ENCODE measurements at places on chromosomes 16 and 17.

GRCh38 chr17:62665599-62665998 is 38.1 kb downstream of the MRC2 start:
- DNase-seq = no peak

DNA sequence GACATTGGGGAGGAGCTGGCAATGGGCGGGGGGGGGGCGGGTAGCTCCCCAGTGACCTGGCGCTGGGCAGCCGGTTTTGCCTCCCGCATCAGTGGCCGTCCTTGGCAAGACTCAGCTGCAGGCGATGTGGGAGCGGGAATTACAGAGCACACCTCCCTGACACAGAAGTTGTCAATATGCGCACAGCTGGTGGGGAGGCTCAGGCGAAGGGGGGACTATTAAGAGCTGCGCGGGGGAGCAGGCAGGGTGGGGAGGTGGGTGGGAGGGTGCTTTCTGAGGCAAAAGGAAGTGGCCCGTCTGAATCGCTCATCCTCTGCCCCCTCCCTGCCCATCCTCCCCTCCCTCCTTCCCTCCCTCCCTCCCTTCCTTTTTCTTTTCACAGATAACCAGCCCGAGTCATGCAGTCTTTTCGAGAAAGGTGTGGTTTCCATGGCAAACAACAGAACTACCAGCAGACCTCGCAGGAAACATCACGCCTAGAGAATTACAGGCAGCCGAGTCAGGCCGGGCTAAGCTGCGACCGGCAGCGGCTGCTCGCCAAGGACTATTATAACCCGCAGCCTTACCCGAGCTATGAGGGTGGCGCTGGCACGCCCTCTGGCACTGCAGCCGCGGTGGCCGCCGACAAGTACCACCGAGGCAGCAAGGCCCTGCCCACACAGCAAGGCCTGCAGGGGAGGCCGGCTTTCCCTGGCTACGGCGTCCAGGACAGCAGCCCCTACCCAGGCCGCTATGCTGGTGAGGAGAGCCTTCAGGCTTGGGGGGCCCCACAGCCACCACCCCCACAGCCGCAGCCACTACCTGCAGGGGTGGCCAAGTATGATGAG is 44.0 kb downstream of the SREBF1 start:
- DNase-seq = peak; percentile 60

GRCh38 chr16:84308120-84308519 is 13.4 kb downstream of the WFDC1 start:
- DNase-seq = peak; percentile 48

GRCh38 chr16:49972961-49973360 is 52.1 kb upstream of the CNEP1R1 start:
- DNase-seq = peak; percentile 11

DNA sequence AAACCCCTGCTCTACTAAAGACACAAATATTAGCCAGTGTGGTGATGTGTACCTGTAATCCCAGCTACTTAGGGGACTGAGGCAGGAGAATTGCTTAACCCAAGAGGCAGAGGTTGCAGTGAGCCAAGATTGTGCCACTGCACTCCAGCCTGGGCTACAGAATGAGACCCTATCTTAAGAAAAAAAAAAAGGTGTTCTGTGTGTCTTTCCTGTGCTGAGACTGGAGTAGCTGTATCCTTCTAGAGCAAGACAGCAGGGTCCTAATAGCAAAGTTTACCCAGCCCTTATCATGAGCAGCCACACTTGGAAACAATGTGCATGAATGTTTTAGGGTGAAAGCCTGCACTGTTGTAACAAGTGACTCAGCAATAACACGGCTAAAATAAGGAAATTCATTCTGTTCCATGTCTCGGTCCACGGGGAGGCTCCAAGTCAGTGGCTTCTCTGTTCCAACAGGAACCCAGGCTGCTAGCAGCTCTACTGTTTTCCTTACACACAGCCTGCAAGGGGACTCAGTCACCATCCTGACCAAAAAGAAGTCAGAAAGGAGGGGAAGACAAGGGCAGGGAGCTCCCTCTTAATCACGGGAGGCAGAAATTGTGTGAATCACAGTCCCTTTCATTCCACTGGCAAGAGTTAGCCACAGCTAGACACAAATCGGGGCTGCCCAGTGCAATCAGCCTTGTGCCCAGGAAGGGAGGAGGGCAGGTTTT is 7.1 kb upstream of the SLC5A11 start:
- peak; percentile 74 for DNase-seq

- DNase-seq = peak; percentile 13
Measured at GRCh38 chr16:12017558-12017957, 41.0 kb downstream of the SNX29 start.

DNA sequence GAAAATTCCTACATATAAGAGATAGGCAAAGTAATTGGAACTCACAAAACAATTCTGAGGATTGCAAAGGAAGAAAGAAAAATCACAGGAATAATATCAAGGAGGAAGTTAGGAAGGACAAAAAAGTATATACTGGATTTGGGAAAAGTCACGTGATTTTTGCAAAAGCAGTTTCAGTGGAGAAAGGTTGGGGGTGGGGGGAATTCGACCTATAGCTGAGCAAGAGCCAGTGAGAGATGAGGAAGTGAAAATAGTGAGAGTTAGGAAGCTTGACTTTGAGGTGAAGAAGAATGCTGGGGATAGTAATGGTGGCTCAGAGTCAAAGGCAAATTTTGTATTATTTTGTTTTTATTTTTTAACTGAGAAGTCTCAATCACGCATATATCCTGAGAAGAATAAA is 438.0 kb upstream of the PMFBP1 start:
- DNase-seq = no peak

DNA sequence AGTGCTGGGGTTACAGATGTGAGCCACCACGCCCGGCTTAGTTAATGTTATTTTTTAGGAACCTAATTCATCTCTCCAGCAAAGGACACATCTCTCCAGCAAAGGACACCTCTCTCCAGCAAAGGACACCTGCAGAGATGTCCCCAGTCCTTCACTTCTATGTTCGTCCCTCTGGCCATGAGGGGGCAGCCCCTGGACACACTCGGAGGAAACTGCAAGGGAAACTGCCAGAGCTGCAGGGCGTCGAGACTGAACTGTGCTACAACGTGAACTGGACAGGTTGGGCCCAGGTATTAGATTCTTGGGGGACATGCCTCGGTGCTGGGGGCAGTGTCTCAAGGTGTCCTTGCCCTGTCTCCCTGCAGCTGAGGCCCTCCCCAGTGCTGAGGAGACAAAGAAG is 4.7 kb downstream of the PFAS start:
- no peak for DNase-seq

DNA sequence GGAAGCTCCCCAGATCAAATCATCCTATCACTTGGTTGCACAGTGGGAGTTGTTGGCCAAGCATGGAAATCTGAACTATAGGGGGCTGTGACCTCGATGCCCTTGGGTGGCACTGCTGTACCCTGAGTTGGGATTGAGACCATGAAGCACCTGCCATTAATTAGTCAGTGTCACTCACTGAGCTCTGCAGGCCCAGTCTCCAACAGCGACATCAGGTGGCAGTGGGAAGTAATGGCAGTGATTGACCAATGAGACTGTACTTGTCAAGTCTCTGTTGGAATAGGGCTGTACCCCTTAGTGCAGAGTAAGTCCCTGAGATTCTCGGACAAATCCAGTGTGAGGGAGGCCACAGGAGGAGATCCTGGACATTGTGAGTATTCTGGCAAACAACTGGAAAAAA is 118.0 kb upstream of the RPL38 start:
- DNase-seq = no peak

DNA sequence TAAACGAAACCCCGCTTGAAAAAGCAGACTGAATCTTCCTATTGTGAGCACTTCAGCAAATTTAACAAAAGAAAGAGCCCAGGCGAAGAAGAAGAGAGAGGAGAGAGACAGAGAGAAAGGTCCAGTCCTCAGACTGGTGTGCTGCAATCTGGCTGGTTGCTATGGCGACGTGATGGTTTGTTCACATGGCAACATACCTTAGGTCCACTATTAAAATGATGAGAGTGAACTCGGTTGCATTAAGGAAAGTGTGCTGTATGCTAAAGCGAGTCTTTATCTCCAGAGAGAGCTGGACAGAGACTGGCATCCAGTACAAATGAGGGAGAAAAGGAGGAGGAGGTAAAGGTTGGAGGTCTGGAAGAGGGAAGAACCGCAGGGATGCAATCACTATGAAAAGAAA is 271.8 kb upstream of the ZFHX3 start:
- DNase-seq = peak; percentile 13

GRCh38 chr17:4492721-4493561 is 5.7 kb upstream of the SPNS2 start:
- no peak for DNase-seq

DNA sequence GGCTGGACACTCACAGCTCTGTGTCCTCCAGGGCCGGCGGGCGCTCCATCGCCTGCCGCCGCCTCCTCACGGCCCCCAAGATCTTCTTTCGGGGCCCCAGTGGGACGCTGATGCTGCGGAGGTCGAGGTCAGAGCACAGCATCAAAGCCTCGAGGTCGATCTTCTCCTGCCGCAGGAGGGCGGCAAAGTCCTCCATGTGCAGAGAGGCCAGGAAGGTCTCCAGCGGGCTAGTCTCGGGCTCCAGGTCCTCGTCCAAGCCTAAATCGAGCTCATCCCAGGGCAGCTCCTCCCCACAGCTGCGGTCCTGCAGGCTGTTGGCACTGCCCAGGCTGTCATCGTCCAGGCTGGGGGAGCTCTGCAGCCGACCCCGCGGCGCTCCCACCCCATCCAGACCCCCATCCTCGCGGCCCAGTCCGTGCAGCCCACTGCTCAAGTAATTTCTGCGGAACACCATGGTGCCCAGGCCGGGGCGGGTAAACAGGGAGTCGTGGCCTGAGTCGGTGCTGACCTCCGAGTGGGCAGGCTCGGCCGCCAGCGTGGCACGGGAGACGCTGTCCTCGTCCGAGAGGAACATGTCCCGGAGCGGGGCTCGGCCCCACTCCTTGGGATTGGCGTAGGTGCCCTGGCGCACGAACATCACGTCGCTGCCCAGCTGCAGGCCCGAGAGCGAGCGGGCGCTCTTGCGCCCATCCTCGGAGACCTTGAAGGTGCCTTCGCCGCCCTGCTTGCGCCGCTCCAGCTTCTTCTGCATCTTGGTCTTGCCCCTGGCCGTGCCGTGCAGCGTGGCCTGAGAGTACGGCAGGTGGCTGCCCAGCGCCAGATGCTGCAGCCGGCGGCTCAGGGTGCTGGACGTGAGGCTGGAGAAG is 3.4 kb downstream of the USH1G start:
- peak; percentile 27 for DNase-seq

- DNase-seq = no peak
Measured at GRCh38 chr17:78753316-78754250, 28.5 kb downstream of the CYTH1 start.

DNA sequence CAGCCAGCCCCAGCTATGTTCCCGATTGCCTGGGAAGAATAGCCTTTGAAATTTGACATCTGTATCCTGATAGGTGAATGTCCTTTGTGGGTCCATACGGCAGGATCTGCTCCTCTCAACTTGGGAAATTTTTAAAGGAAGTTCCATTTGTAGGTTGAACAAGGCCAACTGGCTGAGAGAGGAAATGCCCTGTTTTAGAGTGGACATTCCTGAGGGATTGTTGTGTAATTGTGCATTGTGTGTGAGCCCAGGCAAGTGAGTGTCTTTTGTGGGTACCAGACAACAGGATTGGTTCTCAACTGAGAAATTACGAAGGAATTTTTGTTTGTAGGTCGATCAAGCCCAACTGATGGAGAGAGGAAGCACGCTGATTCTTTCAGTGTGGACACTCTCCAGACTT is 2.6 kb upstream of the CPHXL2 start:
- DNase-seq = no peak

DNA sequence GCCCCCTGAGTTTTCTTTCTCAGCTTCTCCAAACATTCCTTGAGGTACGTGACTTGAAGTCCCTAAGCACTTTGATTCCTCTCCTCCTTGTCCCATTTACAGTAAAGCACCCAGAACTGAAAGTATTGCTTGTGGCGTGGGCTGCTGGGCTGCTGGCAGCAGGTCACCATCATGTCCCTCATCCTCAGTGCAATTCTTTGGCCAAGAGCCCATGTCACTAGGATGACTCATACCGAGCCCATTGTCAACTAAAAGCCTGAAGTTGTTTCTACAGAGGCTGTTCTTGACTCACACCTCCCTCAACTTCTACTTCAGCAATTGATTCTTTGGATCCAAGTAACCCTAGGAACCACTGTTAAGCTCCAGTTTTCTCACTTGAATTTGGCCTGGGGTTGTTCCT is 54.3 kb downstream of the KPNA2 start:
- DNase-seq = peak; percentile 88

DNA sequence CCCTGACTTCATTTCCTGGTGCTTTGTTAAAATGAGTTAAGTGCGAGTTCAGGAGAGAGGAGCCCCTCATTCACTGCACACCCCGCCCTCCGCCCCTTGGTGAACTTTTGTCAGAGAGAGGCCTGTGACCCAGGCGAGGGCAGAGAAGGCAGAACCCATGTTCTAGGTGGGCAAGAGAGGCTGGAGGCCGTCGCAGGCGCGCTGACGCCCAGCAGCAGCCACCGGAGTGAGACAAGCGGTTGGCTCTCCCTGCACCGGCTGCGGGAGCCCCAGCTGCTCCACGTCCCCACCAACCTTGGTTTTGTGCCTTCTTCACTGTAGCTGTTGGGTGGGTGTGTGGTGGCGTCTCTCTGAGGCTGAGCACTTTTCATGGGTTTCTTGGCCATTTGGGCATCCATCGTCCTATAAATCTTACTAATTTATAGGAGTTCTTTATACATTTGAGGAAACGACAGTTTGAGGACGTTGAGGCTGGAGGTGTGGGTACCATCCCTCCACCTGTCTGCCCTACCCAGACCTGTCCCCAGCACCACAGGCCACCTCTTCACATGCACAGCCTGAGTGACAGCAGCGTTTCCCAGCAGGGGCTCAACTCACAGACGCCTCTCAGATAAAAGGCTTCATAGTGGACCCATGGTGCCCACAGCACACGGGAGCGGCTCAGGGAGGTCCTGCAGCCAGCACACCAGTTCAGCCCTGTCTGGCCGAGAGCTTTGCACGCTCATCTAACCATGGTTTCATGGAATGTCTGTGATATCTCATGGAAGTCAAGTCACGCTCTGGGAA is 45.2 kb upstream of the CBFA2T3 start:
- no peak for DNase-seq

DNA sequence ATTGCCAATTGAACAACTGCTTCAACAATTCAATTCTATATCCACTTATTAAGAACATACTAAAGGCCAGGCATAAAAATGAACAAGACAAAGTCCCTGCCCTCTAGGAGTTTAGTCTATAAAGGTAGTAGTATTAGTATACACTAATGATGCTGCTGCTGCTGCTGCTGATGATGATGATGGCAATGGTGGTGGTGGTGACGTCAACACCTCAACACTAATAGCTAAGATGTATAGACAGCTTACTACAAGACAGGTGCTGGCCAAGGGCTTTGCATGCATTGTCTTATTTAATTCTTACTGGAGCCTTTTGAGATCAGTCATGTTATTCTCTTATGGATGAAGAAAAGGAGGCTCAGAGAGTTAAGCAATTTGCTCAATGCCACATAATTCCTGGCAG is 164.4 kb upstream of the ASIC2 start:
- no peak for DNase-seq

- DNase-seq = no peak
Measured at GRCh38 chr16:3582276-3583165, 5.3 kb upstream of the NLRC3 start.

- peak; percentile 42 for DNase-seq
Measured at GRCh38 chr16:3058139-3059030, 7.1 kb upstream of the IL32 start.

Measured in M059J (cell line).